Stomach (tissue), 19 donors: ENCODE measurements at places on chromosomes 6 and 20. TPM values are rescaled to one million over a fixed set of nuclear protein-coding genes. Genes with fewer than 3 reads are reported as not detected.

Gene EYA2
- 16.3 TPM for total RNA-seq

Gene BPIFB2
- total RNA-seq, result not detected

Gene HUS1B
- total RNA-seq, result 46.1 TPM

Gene TAF4
- total RNA-seq, result 22.6 TPM

- H3K4me1 ChIP-seq, result peaks cover 7% of the 10 kb centered on the region
- H3K36me3 ChIP-seq, result no peaks in the 10 kb centered on the region
- no peaks in the 10 kb centered on the region for H3K27me3 ChIP-seq
- no peak overlapping the region for H3K4me3 ChIP-seq
Measured at GRCh38 chr6:63504777-63505384, 67.4 kb upstream of the LOC128125822 start.

Gene POM121L2
- not detected for total RNA-seq

Gene CST2
- total RNA-seq, result not detected

DNA sequence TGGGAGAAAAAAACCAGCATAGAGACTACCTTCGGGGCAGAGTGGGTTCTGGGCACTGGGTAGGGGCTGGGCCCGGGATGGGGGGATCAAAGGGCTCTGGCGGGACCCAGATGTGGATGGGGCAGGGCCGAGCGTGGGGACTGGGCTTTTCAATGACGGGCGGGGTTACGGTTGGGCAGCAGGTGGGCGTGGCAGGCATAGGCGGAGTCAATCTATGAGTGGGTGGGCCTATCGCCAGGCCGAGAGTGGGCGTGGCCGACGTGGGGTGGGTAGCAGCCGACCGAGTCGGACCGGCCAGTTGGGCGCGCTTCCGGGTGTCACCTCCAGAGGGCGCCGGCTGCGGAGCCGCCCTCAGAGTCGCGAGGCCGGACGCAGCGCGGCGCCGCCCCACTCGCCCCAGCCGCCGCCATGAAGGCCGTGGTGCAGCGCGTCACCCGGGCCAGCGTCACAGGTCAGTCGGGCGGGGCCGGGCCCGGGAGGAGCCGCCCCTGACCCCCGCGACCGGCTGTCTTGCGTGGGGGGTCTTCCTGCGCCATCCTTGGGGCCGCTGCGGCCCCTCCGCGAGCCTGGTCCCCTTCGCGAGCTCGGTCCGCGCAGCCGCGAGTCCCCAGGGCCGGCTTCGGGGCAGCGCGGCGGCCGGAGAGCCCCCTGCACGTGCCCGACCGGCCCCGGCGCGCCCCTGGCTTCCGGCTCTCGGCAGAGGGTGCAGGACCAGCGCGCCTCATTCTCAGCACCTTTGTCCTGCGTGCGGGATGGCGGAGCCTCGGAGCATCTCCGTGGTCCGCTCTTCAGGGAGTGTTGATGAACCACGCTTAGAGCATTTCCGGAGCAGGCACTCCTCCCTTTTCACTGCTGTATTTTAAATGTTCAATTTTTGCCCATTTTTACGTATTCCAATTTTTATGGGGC, at the start of gene DTD1:
TSS of gene DTD1 (plus strand) at position 390 of the 909 bp plus-strand sequence. CDS start at position 409, 19 bp downstream.
- no peaks in the 10 kb centered on the region for H3K36me3 ChIP-seq
- peak; percentile 96 for DNase-seq
- H3K4me3 ChIP-seq, result peak within 1 kb of the TSS; percentile 70
- peaks cover 9% of the 10 kb centered on the region for H3K4me1 ChIP-seq
- H3K27me3 ChIP-seq, result no peaks in the 10 kb centered on the region

Gene MTFR2
- total RNA-seq, result 4.0 TPM

Gene ARFGEF3
- 32.1 TPM for total RNA-seq

DNA sequence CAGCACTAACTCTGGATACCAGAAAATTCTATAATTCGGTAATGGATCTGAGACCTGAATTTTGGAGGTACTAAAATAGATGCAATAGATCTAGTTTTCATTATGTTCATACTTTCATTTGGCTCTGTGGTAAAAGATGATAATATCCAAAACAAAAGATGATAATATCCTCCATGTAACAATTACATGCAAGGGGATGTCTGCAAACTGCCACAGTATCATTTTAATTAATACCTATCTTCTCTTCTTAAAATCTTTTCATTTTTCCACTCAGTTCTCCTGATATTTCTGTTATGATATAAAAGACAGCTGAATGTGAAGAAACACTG, 15.6 kb downstream of the BTN2A1 start:
- peak overlapping the region; percentile 42 for H3K4me3 ChIP-seq
- DNase-seq, result no peak
- H3K4me1 ChIP-seq, result peaks cover 10% of the 10 kb centered on the region
